NCI-H774 (cell line): ENCODE measurements at places on chromosomes 5 and 9.
A peak's percentile ranks its signal among the peaks of the same experiment; 100 is the strongest.

DNA sequence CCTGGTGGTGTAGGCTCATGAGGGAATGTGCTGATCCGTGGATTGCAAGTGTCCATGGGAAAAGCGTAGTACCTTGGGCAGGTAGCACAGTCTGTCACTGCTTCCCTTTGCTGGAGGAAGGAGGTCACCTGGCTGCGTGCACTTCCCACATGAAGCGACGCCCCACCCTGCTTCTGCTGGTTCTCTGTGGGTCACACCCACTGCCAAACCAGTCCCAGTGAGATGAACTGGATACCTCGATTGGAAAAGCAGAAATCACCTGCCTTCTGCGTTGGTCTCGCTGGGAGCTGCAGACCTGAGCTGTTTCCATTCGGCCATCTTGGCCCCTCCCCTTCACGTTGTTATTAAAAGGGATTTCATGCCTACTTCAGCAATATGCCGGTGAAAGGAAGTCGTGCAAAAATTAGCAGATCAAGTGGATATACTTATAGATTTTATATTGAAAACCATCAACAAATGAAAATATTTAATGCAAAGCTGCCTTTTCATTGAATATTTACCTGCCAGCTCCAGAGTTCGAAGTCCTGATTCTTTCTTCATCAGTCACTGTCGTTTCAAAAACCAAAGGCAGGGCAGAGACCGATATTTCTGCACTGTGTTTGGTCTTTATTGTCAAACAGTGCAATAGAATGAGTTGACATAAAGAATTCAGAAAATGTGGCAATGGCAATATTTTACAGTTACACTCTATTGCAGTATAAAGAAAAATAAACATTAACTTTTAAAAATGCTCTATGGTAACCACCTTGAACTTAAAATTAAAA, 123.2 kb downstream of the JAKMIP2 start:
- no peak for DNase-seq

GRCh38 chr9:114134827-114135396, 20.4 kb upstream of the COL27A1 start:
- no peak for DNase-seq

DNA sequence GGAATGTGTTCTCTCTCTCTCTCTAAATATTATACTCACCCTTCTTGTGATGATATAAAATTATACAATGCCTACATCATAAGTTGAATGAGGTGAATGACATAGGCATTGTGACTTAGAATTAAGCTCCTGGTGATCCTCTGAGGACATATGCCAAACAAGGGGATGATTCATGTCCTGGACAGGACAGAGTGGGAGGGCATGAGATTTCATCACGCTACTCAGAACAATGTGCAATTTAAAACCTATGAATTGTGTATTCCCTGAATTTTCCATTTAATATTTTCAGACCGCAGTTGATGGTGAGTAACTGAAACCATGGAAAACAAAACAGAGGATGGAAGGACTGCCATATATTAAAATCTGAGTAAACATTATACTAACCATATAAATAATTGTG, 782.2 kb upstream of the NUDT12 start:
- no peak for DNase-seq

DNA sequence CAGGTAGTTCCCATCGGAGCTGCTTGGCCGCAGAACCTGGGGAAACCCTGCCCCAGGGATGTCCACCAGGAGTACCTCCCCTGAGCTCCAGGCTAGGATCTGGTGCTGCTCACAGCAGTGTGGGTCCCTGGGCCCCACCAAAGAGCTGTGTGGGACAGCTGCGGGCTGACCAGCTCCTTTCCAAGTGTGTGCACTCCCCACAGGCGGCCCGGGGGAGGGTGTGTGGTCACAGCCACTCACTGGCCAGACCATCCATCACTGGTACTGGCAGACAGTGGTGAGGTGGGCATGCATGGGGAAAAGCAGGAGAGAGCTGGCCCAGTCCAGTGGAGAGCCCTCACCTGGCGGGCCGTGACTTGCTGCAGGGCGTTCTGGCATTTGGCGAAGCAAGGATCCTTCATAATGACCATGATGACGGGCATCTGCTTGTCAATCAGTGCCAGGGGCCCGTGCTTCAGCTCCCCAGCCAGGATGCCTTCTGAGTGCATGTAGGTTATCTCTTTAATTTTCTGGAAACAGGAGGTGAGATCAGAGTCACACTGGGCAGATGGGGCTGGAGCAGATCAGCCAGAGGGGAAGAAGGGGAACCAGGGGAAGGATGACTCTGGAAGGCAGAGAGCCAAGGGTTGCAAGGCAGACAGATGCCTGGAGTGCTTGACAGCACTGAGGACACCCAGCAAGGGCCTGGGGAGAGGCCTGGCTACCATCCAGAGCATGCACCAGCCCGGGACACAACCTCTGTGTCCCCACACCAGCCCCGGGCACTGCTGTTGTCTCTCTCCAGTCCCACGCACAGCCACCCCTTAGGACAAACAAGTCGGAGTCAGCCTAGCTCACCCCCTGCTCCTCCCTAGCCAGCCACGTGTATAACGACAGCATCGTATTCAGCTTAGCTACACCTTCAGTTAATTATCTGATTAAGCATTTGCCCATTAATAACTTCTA, 12.8 kb upstream of the MAPK9 start:
- DNase-seq, result no peak

GRCh38 chr9:105539452-105539851, 18.5 kb upstream of the FKTN start:
- no peak for DNase-seq

GRCh38 chr9:38120961-38121360, 51.9 kb upstream of the SHB start:
- no peak for DNase-seq

DNA sequence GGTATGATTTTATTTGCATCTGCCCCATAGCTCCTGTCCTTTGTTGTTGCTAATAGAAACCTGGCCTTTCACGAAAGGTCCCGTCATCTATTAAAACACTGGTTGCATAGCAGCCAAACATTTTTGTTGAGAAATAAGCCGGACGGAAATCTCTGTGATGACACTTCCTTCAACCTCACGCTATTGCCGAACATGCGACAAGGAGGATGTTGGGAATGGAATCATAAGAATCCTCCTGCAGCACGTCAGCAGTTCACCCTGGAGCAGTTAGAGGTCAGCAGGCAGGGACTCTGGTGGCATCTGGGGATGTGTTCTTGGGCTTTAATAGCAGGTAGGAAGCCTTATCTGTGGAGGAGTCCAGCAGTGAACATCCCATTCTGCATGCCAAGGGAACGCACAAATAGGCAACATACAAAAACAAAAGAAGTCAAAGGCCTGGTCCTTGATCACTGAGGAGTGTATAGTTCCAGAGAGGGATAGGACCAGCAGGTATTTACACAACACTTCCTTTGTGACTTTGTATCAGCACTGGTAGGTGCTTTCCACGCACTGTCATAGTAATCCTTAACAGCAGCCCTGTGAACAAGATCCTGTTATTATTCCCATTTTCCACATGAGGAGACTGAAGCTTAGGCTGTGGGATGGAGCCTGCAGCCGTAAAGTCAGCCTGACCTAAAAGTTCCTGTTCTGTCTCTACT, 33.4 kb downstream of the ARHGAP26 start:
- no peak for DNase-seq

DNA sequence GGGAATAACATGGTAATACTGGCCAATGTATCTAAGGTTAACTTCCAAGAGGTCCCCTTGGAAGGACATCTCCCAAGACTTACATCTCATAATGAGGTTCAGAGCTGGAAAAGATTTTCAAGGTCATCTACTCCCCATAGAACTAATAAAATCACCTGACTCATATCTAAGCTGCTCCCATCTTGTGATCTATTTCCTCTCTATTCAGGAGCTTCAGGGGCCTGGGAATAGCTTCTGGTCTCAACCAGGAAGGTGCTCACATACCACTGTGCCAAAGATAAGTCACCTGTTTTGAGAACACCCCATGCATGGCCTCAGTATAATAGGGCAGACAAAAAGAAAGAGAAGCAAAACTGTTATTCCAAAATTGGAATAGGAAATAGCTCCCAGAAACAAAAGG, 74.2 kb downstream of the OXCT1 start:
- no peak for DNase-seq

- peak; percentile 55 for DNase-seq
These were observed 425 bp downstream of the PTPA start for GRCh38 chr9:129111528-129112151.

GRCh38 chr9:128494746-128495129, 9.8 kb upstream of the GLE1 start:
- no peak for DNase-seq

GRCh38 chr9:77872863-77873262, 158.7 kb downstream of the GNAQ start:
- DNase-seq, result no peak

- no peak for DNase-seq
These were observed 340.6 kb upstream of the IRX4 start for GRCh38 chr5:2223303-2223702.

DNA sequence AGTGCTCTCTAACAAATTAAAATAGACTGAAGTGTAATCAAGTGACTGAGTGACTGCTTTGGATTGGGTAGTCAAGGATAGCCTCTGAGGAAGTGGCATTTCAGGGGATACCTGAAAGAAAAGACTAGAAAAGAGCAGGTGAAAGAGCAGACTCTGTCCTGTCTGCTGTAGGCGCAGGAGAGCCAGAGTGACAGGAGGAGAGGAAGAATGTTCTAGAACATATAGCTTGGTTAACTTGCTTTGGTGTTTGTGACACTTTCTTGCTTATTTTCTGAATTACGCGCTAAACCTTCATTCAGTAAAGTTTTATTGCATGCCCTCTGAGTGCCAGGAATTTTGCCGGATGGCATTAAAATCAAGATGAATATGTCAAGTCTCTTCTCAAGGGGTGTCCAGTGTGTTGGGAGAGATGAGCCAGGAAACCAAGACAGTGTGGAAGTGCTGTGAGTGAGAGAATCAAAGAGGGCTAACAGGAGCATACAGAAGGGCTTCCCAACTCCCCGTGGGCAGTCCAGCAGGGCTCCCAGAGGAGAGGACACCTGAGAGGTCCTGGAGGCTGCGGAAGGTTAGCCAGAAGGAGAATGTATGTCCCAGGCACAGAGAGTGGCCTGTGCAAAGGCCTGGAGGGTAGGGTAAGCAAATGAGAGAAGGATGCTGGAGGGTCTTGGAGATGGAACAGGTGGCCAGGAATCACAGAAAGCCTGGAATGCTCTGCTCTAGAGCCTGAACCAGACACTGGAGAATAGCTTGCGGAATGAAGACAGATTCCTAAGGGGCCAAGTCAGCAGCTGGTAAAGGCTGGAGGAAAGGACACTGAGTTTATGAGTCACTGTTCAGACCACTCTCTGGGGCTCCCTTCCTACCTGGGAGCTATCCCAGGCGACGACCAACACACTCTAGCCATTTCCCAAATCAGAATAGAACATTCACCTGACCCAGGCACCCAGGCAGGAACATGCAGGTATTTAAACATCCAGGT, 59.3 kb downstream of the SLC22A5 start:
- DNase-seq, result no peak

DNA sequence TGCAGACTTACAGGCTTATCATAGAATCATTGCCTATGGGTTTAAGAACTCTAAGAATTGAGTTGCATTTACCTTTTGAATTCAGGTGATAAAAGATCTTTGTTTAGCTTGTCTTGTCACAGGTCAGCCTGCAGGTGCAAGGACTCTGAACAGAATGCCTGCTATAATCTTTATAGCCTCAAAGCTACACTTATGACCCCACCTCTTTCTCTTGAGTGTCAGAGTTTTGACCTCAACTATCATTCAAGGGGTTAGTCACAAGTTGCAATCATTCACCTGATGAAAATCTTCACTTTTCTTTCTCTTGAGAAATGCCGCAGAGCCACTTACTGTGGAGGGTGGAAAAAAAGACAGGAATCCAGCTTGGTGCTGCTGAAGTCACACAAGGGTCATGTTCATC, 49.5 kb downstream of the ERCC6L2 start:
- no peak for DNase-seq

DNA sequence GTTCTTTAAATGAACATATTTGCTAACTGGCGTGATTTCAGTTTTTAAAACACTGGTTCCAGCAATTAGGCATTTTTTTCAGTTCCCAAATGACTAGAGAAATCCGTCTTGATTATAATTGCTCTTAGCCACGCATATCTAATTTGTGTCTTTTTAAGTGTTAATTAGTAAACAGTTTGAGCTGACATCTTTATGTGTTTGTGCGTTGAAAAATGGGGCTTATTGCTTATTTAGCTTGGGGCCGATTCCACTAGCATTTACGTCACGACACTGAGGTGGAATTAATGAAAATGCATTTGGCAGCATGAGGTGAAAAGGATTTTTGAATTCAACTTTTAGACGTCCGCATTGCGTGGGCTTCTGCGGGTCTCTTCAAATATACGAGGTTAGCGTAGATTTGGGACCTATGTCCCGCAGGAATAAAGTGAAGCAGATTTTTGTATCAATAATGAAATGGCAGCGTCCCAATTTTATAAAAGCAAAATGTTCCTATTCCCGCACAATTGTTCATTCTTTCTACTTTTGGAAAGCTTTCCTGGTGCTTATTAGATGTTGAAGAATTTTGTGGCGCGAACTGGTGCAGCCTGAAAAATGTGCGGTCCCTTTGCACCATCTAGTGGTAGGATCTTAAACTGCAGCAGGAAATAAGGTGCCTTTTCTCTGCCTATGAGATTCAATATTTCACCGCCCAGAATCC, 122.7 kb upstream of the LMX1B start:
- peak; percentile 67 for DNase-seq

GRCh38 chr5:1247811-1248210, 22.6 kb downstream of the SLC6A18 start:
- no peak for DNase-seq

DNA sequence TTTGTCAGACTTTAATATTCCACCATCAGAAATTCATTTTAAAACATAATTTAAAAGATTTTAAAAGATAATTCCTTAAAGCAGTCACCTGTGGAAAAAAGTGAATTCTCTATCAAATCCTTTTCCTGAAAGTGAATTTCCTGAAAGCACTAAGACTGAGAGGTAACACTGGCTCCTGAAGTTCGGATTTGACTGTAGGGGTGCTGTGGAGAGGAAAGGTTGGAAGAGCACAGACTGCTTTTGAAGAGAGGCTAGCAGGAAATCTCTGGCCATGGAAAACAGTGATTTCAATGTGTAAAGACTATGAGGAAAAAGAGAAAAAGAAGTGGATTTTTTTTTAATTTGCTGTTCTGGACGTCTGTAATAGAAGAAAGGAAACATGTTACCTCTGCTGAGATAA, 35.7 kb upstream of the TMEM161B start:
- no peak for DNase-seq

DNA sequence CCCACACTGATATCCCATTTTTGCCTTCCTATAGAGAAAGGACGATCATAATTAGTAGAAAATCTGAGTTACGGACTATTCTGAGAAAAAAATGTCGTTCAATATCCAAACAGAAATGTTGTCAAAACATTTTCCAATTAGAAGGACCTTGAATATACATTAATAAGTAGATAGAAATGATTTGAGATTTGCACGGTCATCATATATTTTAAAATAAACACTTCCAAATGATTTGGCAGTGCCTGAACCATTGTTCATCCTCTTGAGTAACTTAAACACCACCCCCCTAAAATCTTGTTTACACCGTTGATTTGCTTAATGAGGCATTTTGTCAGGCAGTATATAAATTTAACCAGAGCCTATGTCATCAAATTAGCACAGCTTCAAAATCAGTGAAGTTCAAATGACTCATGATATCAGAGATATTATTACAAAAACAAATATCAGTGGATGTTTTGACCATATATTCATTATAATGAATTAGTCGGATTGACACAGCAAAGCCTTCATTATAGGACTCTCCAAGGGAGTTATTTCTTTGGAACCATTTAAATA, 105.0 kb downstream of the ACTL7B start:
- DNase-seq, result no peak
